Esophagus squamous epithelium (tissue), 5 donors: ENCODE measurements at places on chromosomes 1 and 21. TPM values are rescaled to one million over a fixed set of nuclear protein-coding genes. Genes with fewer than 3 reads are reported as not detected.

DNA sequence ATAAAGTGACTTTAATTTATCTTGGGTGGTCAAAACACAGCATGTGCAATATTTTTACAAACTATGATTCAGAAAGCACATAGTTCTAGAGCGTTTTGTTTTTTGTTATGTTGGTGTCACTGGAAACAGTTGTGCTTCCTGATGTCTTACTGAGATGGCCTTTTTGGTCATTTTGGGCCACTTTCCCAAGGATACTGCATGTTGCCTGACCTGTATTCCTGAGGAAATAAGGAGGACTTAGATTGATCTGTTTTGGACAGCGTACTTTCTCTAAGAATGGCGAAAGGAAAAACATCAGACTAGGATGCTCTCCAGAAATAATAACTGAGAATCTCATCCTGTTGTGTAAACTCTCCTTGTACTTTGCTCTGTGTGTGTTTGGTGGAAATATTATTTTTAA, 451.2 kb downstream of the USP25 start:
- no peak for DNase-seq

DNA sequence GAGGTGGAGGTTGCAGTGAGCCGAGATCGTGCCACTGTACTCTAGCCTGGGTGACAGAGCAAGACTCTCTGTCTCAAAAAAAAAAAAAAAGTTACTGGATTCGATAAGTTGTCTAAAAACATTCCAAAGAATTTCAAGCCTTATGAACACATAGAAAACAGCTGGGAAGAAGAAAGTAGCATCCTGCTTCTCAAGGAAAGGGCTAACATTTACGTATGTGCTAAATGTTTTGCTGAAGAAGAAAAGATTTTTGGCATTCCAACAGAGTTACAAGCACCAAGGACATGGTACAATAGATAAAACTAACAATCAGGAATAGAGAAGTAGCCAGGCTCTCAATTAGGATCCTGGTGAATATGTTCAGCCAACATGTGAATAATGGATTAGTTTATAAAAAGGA, 69.8 kb downstream of the HFM1 start:
- no peak for DNase-seq

GRCh38 chr1:209672705-209673630, 2.2 kb upstream of the G0S2 start:
- DNase-seq, result no peak

- DNase-seq, result no peak
These were observed 59.4 kb downstream of the SYT6 start for GRCh38 chr1:114094363-114094634.

DNA sequence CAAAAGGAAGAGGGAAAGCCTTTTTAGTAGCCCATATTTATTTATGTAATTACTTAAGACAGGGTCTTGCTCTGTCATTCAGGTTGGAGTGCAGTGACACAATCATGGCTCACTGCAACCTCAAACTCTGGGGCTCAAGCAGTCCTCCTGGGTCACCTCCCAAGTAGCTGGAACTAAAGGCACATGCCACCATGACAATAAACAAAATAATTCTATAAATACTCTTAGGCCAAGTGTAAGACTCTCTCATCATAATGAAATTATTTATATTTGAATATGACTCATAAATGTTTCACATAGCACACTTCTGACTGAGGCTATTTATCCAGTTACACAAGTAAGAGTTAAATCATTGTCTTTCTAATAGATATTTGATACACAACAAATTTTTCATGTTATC, 314.7 kb downstream of the AMY1C start:
- no peak for DNase-seq

GRCh38 chr1:63611231-63611630, 18.0 kb downstream of the PGM1 start:
- DNase-seq, result no peak

GRCh38 chr1:186925881-186926669, 97.3 kb downstream of the PLA2G4A start:
- DNase-seq, result no peak

GRCh38 chr1:17359808-17360207, 12.2 kb upstream of the PADI6 start:
- DNase-seq, result no peak

GRCh38 chr1:28392027-28392652, 22.6 kb downstream of the PHACTR4 start:
- no peak for DNase-seq

GRCh38 chr1:37905727-37906126, 41.1 kb downstream of the INPP5B start:
- DNase-seq, result no peak

- no peak for DNase-seq
These were observed 6.0 kb downstream of the TMPRSS2 start for GRCh38 chr21:41501919-41502318.

HCRTR1 gene
- total RNA-seq, result 0.22 TPM

KCNN3 gene
- total RNA-seq, result 1.7 TPM

RNU1-4 gene
- under 0.01 TPM for total RNA-seq

WLS gene
- total RNA-seq, result 87.8 TPM

FCRL4 gene
- total RNA-seq, result not detected

PTPN7 gene
- 5.5 TPM for total RNA-seq

AGBL4 gene
- total RNA-seq, result not detected

IFNLR1 gene
- total RNA-seq, result 3.8 TPM
